Liver (tissue), 10 donors: ENCODE measurements at places on chromosomes 11 and 22. TPM values are rescaled to one million over a fixed set of nuclear protein-coding genes. Genes with fewer than 3 reads are reported as not detected.

- H3K4me3 ChIP-seq: no peak overlapping the region
- H3K27ac ChIP-seq: no peak overlapping the region
- H3K4me1 ChIP-seq: no peaks in the 10 kb centered on the region
- H3K27me3 ChIP-seq: no peaks in the 10 kb centered on the region
- H3K36me3 ChIP-seq: no peaks in the 10 kb centered on the region
- no peak for DNase-seq
These were observed 113.5 kb downstream of the GUCY1A2 start for GRCh38 chr11:106904826-106905225.

DNA sequence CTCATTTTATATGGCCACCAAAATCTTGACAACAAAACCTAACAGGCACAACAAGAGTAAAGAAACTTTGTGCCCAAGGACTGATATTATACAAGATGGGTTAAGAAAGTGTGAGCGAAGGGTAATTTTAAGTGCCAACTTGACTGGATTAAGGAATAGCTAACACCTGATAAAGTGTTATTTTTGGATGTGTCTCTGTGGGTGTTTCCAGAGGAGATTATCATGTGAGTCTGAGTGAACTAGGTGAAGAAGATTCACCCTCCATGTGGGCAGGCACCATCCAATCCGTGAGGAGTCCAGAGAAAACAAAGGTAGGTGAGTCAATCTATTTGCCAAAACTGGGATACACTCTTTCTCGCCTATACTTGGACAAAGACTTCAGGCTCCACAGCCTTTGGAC lies 461.6 kb downstream of the ETS1 start:
- no peak for DNase-seq
- no peak overlapping the region for H3K4me3 ChIP-seq
- H3K27ac ChIP-seq: no peak overlapping the region
- no peaks in the 10 kb centered on the region for H3K36me3 ChIP-seq
- no peaks in the 10 kb centered on the region for H3K4me1 ChIP-seq
- no peaks in the 10 kb centered on the region for H3K27me3 ChIP-seq

DNA sequence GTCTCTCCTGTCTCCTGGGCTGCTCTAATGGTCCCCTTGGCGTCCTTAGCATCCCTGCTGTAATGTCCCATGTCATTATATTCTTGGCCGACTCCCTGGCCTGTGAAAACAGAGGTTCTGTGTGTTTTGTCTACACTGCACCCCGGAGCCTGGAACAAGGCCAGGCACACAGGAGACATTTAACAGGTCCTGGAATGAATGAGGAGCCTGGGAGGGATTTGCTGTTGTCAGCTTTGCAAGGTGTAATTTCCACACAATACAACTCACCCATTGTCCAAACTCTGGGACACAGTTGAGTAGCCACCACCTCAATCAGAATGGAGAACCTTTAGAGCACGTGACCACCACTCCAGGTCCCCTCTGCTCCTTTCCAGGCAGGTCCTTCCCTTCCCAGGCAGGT lies 14.9 kb upstream of the PDGFB start:
- DNase-seq: no peak
- no peak overlapping the region for H3K27ac ChIP-seq
- no peaks in the 10 kb centered on the region for H3K4me1 ChIP-seq

GRCh38 chr11:123217897-123218296 lies 22.8 kb upstream of the CLMP start:
- no peak overlapping the region for H3K27ac ChIP-seq
- no peak for DNase-seq
- no peaks in the 10 kb centered on the region for H3K4me1 ChIP-seq

Gene APOBEC3H
- not detected for polyA plus RNA-seq

Gene SYT8
- 0.99 TPM for polyA plus RNA-seq

Gene PTPRCAP
- polyA plus RNA-seq: 2.9 TPM

Gene MS4A4A
- polyA plus RNA-seq: 16.1 TPM

Gene MMP12
- polyA plus RNA-seq: not detected
